Cerebellar cortex (tissue), 1 donor: ENCODE measurements at places on chromosomes 1 and 21.

DNA sequence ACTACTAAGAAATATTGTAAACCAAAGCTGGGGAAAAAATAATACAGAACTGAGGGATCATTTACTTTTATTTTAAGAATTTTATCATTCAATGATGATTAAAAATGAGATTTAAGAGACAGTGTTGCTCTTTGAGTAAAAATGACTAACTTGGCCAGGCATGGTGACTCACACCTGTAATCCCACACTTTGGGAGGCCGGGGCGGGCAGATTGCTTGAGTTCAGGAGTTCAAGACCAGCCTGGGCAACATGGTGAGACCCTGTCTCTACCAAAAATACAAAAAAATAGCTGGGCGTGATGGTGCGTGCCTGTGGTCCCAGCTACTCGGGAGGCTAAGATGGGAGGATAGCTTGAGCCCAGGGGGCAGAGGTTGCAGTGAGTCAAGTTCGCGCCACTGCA is 21.8 kb upstream of the PLEKHO1 start:
- DNase-seq: no peak

GRCh38 chr21:43864962-43865539 is at the start of gene AGPAT3:
Gene AGPAT3 (plus strand): TSS chr21:43865223. CDS start chr21:43959682, 94,459 bp downstream.
- DNase-seq: no peak

DNA sequence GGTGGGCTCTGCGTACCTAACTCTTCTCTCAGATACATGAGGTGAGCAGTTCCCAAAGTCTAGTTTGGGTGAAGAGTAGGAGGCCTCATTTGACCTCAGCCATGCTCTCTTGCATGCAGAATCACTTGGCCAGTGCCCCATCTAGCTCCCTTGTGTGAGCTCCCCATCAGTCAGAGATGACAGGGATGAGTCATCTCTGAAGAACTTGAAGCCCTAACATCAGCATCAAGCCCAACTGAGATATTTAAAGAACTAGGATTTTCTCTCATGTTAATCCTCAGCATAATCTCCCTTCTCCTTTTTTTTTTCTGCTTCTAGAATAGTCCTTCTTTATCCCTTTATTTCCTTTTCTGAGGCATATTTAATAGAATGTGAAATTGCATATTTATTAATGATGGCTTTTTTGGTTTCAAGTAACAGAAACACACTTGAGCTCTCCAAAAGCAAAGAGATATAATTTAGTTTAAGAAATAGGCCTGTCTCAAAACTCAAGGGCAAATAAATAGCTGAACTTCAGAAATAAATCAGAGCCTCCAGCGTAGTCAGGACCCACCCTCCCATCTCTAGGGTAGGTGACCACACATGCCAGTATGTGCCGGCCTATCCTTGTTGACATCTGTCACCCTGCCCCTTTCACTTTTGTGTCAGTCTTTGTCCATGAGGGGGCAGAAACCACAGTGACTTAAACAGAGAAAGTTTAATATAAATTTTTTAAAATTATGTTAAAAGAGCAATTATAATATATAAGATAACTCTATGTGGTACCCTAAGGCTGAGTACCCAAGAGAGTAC is 112.3 kb downstream of the TSEN15 start:
- no peak for DNase-seq

GRCh38 chr1:3126756-3127678 is 58.0 kb downstream of the PRDM16 start:
- no peak for DNase-seq

- DNase-seq: no peak
These were observed 33.0 kb upstream of the ID3 start for GRCh38 chr1:23592209-23592892.

DNA sequence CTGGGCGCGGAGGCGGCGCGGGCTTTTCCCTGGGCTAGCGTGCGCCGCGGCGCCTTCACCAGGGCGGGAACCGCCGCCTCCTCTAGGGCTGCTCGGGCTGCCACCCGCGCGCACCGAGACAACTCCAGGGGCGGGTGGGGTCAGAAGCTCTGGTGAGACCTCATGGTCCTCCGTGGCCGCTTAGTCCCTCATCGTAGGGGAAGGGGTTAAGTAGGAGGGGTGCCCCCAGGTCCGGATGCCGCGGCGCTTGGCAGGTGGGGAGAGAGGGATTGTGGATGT is 559 bp downstream of the SERTAD4 start:
- no peak for DNase-seq
